ENCODE measurements at places on chromosomes 11 and 22. TPM values are rescaled to one million over a fixed set of nuclear protein-coding genes. Genes with fewer than 3 reads are reported as not detected.

Gene TNKS1BP1
- total RNA-seq: 8.1 TPM

DNA sequence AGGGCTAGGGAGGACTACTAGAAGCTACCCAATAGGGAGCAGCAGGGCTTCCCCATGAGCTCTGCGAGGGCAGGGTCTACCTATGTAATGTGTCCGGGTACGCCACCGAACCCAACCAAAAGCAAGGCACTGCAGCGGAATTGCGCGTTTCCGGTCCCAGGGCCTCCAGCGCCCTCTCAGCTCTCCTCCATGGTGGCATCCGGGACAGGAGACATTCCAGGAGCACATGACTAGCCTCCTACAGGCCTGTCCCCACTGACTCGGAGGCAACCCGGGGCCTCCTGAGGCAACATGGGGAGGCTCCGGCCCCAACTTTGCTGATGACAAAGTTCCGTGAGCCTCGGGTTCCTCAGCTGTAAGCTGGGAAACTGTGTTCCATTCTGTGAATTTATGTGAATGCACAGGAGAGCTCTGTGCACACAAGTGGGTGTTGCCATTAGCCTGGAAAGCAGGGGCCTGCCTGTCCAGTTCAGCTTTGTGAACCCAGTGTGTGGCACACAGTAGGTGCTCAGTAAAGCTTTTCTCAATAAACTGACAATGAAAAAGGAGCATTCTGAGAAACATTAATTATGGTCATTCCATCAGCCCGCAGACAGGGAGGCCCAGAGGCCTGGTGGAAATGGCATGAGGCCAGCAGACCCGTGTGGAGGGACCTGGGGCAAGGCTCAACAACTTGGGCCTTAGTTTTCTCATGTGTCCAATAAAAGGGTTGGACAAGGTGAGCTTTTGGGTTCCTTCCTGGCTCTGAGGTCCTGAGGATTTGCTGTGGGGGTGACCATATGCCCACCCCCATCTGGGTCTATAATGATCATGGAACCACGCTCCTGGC, 50.3 kb downstream of the CHRDL2 start:
- DNase-seq: no peak

GRCh38 chr22:49900441-49901230, 17.6 kb downstream of the ALG12 start:
- DNase-seq: no peak

DNA sequence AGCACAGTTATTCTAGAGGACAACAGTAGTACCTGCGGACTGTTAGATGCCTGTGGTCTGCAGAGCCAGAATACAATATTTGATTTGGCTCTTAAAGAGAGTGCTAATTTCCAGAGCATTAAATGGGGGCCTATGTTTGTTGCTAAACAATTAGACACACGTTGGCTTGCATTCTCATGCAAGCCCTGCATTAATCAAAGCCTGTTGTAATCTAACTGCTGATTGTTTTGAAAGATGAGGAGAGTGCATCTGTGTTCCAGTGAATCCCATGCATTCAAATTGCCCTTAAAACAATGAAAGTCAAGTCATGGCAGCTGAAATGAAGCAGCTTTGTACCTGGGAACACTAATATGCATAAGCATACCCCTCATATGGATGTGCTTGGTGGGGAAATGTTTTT, 419.4 kb downstream of the DYNC2H1 start:
- DNase-seq: no peak

DNA sequence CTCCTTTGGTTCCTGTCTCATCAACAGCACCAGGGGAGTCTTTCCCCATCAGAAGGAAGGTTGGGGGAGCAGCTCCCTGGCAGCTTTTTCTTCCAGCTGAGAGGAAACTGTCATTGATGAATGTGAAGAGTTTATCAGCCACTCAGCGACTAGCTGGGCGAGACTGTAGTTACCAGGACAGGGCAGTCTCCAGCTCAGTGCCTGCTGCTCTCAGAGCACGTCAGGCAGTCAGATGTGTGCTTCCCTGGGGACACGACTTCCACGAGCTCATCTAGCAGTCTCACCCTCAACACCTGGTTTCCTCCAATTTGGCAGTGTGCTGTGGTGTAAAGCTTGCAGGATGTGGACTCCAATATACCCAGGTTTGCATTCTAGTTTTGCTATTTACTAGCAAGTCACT, 12.5 kb upstream of the C1QTNF4 start:
- no peak for DNase-seq

DNA sequence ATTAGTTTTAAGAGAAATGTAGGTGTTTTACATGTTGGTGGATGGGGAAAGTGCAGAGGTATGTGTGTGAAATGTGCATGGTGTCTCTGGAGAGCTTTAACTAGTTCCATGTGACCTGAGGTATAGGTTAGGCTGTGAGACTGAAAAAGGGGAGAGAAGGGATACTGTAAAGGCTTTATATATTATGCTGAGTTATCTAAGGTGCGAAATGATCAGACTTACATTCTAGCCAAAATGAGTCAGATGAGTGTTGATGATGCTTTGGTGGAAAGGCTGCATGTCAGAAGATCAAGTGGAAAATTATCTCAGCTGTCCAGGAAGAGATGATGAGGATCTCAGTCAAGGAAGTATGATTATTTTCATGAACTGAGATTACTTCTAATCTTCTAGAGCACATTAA, 15.8 kb downstream of the ACAT1 start:
- no peak for DNase-seq

DNA sequence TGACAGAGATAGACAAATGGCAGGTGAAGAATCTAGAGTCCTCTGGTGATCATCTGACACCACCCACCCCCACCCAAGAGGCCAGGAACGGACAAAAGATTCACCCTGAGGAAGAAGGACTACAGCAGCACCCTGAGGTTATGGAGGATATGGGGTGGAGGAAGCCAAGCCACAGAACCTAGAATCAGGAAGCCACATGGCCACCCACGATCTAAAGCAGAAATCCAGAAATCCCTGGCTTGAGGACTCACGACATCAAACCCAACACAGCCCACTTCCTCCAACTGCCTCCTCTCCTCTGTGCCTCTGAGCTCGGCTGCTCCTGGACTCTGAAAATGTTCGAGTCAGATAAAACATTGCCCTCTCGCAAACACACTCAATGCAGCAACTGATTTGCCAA, 364.3 kb downstream of the SHANK2 start:
- no peak for DNase-seq

GRCh38 chr22:19239464-19239863, 52.1 kb downstream of the CLTCL1 start:
- no peak for DNase-seq
